ENCODE measurements at places on chromosomes 1 and 21.

GRCh38 chr1:201304126-201304525, 20.8 kb downstream of the PKP1 start:
- DNase-seq = no peak

DNA sequence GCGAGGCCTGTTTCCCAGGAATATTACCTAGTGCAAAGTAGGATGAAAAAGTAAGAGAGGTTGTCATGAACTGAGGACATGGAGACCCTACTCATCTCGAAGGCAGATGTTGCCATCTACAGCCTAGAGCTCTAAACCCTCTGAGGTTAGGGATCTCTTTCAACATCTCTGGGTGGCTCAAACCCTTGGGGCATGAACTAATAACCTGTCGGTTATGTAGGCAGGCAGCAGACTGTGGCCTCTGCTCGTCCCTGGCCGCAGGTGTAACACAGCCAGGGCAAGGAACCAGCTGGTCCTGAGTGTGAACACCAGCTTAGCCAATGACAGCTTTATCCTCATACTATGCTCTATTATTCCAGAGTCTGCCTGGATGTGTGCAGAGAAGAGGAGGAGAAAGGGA, 13.2 kb downstream of the CAPZB start:
- DNase-seq = no peak

DNA sequence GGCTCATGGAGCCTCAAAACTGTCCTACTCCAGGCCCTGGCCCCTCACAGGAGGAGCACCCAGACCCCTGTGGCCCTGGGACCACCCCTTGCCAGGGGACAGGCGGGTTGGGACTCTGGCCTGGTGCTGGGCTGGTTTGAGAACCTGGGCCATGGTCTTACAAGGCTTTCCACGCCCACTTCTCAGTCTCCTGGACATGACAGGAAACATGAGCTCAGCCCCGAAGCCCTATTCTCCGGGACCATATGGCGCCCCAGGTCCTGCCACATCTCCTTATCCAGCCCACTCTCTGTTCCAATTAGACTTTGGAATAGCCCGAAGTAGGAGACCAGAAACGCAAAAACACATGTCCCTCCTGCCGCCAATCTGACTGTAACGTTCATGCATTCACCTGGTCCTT, 47.9 kb downstream of the KCNAB2 start:
- no peak for DNase-seq

DNA sequence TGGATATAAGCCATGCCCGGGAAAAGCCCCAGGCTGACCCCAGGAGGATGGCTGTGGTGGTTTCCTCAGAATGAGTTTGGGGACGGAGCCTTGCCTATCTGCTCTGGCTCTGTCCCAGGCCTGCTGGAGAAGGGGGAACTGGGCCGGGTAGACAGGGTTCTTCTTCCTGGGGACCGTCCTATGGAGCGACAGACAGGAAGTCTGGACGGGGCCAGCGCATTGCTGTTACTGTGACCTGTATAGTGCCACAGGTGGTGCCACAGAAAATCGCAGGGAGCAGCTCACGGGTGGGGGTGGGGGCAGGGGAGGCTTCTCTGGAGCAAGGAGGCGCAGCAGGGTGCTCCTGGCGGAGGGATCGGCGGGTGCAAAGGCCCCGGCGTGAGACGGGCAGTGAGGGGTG, 36.4 kb downstream of the CFAP74 start:
- DNase-seq = no peak

DNA sequence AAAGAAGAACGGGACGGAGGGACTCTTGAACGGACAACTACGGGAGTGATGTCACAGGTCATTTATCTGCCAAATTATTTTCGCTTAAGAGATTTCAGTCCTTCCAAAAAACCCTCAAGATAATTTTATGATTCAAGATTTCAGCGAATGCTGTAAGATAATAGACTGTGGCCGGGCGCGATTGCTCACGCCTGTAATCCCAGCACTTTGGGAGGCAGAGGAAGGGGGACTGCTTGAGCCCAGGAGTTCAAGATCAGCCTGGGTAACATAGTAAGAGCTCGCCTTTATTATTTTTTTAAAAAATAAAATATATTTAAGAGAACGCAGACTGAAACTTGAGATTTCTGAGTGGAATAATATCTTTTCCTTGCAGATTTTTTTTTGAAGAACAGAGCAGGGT, 609 bp downstream of the RWDD2B start:
- DNase-seq = no peak

DNA sequence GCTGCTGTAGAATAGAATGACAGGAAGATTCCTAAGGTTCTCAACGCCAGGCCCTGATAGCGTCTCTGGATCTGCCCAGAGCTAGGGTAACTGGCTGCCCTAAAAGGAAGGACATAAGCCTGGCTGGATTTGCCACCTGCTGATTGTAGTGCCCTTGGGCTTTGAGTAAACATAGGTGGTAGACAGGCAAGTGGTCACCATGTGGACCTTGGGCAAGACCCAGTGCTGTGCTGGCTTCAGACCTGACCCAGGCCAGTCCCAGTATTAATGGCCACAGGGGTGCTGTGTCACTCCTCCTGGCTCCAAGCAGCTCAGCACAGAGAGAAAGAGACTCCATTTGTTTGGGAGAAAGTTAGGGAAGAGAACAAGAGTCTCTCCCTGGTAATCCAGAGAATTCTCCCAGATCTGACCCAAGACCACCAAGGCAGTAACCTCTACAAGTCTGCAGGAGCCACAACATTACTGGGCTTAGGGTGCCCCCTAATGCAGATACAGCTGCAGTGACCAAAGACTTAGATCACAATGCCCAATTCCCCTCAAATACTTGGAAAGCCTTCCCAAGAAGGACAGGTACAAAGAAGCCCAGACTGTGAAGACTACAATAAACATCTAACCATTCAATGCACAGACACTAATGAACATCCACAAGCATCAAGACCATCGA, 44.5 kb downstream of the PHTF1 start:
- DNase-seq = no peak

DNA sequence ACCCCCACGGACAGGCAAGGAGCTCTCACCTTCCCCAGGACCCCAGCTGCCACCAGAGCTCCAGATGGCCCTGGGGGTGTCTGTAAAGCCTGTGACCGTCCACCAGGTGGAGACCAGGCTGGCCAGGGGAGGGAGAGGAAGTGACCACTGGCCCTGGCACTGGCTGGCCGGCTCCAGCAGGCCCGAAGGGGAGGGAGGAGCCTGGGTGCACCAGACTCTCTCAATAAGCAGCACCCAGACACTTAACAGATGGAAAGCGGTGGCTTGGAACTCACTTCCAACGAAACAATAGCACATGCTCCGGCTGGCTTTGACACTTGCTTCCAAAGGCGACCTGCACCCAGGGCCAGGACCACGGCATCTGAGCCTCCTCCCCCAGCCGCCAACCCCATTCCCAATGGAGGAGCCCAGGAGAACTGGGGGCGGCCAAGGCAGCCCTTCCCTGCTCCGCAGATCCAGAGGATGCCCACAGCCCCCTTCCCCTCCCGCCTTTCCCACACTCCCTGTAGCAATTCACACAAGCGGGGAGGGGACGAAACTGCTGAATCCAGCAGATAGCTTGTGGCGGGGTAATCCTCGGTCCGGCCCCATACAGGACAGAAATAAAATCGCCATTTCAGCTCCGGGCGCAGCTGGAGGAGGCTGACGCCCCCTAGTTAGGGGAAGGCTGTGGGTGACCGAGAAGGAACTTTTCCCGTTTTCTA, 742 bp upstream of the PDE9A start:
- DNase-seq = peak; percentile 57

DNA sequence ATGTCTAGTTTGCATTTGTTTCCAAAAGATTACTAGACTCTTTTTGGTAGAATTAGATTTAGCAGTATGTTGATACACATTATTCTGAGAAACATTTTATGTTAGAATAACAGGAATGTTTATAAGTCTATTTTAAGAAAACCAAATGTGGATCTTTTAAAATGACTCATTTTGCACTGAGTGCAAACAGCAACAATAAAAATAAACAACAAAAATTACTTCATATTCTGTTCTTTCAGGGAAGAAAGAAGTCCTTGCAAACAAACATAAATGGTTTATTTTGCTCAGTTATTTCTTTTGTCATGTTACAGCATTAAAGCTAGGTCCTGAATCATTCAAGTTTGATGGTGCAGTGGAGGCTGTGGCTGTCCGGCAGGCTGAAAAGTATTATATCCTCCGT, 106.8 kb upstream of the TENT5C start:
- DNase-seq = no peak

DNA sequence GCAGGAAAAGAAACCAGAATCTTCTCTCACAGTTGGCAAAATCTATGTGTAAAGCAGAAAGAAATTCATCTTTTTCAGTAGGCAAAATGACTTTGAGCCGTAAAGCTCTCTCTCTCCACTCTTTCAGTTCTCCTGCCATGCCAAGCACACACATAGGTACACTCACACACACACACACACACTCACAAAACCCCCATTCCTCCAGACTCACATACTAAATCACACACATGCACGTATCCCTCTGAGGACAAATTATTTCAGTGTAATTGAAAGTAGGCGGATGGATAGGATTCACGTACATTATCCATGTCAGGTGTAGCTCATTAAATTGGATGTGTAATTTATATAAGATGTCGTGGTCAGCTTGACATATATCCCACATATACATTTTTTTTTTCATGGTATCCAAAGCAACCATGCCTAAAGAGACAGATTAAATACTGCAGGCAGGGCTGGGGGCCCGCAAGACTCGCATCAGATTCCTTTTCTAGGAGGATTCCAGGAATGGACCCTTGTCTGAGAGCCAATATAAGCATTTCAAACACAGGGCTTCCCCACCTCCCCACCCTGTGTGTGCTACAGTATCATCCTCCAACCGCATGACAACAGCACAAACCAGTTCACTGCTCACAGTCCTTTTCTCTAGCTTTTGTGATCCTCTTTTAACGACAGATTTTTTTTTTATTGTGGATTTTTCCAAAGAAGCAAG, 320.9 kb downstream of the PCP4 start:
- DNase-seq = no peak

GRCh38 chr1:101748077-101748476, 248.6 kb downstream of the OLFM3 start:
- DNase-seq = no peak

DNA sequence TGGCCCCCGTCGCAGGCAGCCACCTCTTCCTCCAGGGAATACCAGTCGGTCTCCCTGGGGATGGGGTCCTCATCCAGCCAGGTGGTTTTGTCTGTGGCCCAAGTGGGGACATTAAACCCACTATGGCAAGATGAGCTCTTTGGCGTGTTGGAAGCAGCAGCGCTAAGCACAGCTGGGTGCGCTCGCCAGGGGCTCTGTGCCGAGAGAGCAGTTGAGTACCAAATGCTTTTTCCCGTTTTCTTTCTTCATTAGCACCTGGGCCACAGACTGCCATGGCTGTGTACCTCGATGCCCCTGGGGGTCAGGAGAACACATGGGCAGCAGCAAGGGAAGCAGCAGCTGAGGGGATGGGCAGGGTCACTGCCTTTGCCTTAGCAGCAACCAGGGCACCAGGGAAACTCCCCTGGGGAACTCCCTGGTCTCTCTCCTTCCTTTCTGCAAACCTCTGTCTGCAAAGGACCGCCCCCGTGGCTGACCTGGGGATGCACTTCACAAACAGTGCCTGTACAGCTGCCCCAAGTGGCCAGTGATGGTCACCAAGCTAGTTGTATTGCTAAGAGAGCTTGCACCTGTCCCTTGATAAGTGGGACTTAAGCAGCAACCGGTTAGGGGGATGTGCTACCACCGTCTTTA, 31.1 kb downstream of the EDARADD start:
- no peak for DNase-seq

DNA sequence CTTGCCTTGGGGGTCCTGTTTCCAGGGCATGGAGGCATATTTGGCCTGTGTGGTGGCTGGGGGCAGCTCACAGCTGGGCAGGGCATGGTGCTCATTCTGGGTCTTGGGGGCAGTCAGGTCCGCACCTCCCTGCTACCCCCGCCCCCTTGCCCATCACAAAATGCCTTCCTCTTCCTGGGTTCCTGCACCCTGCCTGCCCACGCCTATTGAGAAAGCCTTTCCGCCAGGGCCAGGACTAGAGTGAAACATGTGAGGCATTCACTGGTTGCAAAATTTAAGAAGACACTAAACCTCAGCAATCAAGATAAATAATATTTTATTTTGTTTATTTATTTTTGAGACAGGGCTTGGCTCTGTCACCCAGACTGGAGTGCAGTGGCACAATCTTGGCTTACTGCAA, 19.7 kb downstream of the PTAFR start:
- no peak for DNase-seq

- DNase-seq = no peak
Observed at GRCh38 chr1:13662493-13662892, 37.5 kb upstream of the PRDM2 start.

- no peak for DNase-seq
Observed at GRCh38 chr1:167357305-167357704, 136.6 kb downstream of the POU2F1 start.

GRCh38 chr21:21200103-21200938, 202.1 kb downstream of the NCAM2 start:
- DNase-seq = no peak

GRCh38 chr1:233935297-233935868, 30.9 kb downstream of the SLC35F3 start:
- DNase-seq = no peak

DNA sequence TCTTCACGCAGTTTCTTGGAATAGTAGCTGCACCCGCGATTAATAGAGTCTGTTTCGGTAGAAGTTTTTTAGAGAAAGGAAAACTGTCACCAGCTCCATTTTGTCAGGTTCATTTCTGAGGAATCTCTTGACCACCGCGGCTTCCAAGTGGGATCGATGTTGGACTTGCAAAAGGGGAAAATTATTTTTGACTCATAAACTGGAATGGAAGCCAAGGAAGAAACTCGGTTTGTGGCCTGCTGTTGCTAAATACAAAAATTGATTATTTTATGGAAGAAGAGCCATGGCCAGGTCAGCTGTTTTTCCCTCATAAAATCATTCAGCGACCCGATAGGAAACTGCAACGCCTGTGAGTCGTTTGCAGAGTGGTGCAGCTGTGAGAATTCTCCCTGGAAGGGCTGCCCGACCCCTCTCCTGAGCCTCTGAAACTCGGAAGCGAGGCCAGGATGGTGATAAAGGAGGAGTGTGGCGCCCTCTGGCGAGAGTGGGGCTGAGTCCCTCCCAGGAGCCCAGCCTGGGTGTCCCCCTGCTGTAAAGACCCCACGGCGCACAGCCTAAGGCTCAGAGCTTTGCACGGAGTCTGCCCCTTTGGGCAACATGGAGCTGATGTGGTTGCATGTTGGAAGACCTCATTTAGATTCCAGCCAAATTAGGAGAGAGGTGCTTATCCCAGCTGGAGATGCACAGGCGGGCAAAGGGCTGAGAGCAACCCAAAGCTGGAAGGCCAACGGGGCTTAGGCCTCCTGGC, 83.6 kb upstream of the SLC25A33 start:
- no peak for DNase-seq

- no peak for DNase-seq
Observed at GRCh38 chr1:48566492-48566891, 94.5 kb upstream of the SPATA6 start.

DNA sequence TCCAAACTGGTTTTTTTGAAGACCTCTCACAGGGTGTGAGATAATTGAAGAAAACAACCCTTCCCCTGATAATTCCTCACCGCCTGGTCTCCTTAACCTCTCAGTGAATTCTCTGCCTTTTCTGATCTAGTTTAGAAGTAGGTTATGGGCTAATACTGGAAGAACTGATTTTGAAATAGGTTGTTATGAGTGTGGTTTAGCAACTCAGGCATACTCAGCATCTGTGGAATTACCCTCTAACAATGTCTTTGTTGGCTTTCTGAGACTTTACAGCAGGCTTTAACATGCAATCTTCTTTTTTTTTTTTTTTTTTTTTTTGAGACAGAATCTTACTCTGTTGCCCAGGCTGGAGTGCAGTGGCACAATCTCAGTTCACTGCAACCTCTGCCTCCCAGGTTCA, 10.3 kb upstream of the PLD5 start:
- DNase-seq = no peak

All from NCI-H2227 treated with DMSO at 0.1 percent for 48 hours (cell line).